Activated CD4-positive, alpha-beta T cell treated with anti-CD3 and anti-CD28 coated beads for 48 hours (primary cell): ENCODE measurements at places on chromosomes 7 and 10.

GRCh38 chr10:61965703-61966395 is 64.3 kb downstream of the ARID5B start:
- no peak for DNase-seq

DNA sequence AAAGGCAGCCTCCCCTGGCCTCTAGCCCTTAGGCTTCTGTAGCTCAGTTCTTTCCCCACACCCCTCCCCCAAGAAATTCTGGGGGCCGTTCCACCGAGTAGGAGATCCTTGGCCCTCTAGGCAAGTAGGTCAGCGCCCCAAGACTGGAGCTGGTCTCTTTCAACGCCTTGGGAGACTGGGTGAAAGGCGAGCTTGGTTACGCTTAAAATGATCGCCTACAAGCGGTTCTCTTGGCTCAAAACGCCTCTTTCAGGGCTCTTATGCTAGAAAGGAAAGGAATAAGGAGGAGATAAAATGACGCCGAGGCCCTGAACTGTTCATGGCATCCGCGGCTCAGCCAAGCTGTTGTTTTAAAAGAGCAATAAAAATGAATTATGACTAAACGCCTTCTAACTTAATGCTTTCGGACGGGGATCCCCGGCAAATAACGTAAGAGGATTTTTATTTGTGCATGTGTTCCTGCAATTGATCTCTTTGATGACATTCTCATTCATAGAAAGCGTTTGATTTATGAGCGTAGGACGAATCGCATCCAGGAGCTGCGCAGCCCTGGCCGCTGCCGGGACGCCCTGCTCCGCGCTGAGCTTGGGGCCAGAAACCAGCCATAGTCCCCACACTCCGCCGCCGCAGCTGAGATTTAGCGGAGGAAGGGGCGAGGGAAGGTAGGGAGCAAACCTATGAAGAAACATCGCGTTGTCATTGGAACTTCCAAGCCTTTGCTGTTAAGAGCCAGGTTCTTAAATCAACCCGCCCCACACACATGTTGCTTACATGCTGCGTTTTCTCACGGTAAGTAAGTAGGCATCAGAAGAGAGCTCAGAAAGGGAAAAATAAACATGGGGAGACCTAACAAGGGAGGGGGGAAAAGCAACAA is 3.0 kb upstream of the HOXA1 start:
- no peak for DNase-seq

GRCh38 chr10:79434821-79435251 is 10.6 kb downstream of the ZCCHC24 start:
- DNase-seq: peak; percentile 18

- DNase-seq: no peak
These were observed 3.8 kb downstream of the SHTN1 start for GRCh38 chr10:117001144-117001543.

- DNase-seq: no peak
These were observed 43.2 kb downstream of the BEND7 start for GRCh38 chr10:13485623-13486022.

- DNase-seq: no peak
These were observed 81.1 kb downstream of the SVIL start for GRCh38 chr10:29553544-29554250.
